ENCODE measurements at places on chromosomes 11 and 22. TPM values are rescaled to one million over a fixed set of nuclear protein-coding genes. Genes with fewer than 3 reads are reported as not detected.

KDM4D gene
- not detected for total RNA-seq

ISX gene
- total RNA-seq = not detected

PVALB gene
- total RNA-seq = not detected

MMP1 gene
- 1.8 TPM for total RNA-seq

APOA5 gene
- total RNA-seq = not detected

GLB1L2 gene
- 46.4 TPM for total RNA-seq

NRIP3 gene
- 2.3 TPM for total RNA-seq

GAL3ST1 gene
- 0.68 TPM for total RNA-seq

TRIM29 gene
- total RNA-seq = 6.9 TPM

NAV2 gene
- total RNA-seq = 37.5 TPM

CD3E gene
- total RNA-seq = 0.36 TPM

OR52W1 gene
- not detected for total RNA-seq

MDK gene
- 10.7 TPM for total RNA-seq

SCUBE2 gene
- 10.9 TPM for total RNA-seq

RELT gene
- 1.8 TPM for total RNA-seq

B3GAT3 gene
- total RNA-seq = 17.5 TPM

UPB1 gene
- 0.36 TPM for total RNA-seq

CASP12 gene
- total RNA-seq = 9.4 TPM

SCGB2A2 gene
- total RNA-seq = not detected

CELSR1 gene
- 0.82 TPM for total RNA-seq

OR5P2 gene
- total RNA-seq = not detected

SMC1B gene
- not detected for total RNA-seq

RFPL3 gene
- not detected for total RNA-seq

TSGA10IP gene
- not detected for total RNA-seq

PDE3B gene
- 108 TPM for total RNA-seq

PKP3 gene
- total RNA-seq = not detected

MYEOV gene
- not detected for total RNA-seq

Data from sigmoid colon (tissue), 7 donors.